Activated CD4-positive, alpha-beta T cell treated with anti-CD3 and anti-CD28 coated beads for 4 hours (primary cell): ENCODE measurements at places on chromosomes 5 and 9.

DNA sequence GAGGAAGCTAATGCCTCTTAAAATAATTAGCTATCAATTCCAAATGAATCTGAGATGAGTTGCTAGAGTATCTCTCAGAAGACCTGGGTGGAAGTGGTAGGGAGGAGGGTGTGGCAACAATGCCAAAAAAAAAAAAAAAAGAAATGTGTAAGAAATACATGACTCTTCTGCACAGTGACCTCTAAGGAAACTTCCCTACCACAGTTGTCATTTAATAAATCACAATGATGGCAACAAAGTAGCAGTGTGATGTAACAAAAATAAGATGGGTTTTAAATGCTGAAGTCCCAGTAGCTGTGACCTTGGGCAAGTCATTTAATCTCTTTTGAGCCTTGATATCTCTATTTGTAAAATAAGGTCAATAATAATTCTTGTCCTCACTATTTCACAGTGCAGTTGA is 7.2 kb downstream of the FOXD1 start:
- DNase-seq, result no peak

GRCh38 chr9:79663300-79663699 is 91.5 kb downstream of the TLE4 start:
- DNase-seq, result no peak

- DNase-seq, result no peak
Observed at GRCh38 chr5:100434815-100435214, 100.4 kb upstream of the FAM174A start.

DNA sequence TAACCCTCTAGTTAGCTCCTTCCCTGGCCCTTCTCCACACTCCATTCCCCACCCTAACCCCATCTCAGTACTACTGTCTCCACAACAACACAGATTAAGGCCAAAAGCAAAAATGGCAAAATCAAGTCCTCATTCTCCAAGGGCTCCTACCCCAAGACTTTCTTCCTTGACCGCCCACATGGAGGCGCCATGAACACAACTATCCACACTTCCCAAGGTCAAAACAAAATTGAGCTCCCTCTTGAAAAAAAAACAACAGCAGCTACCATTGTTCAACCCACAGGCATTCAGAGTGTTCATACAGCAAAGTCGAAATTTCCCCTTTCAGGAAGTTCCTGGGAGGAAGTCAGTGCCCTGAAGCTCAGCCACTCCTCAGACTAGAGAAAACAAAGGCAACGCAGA is 54.4 kb downstream of the GNAQ start:
- peak; percentile 34 for DNase-seq

- no peak for DNase-seq
Observed at GRCh38 chr5:172364773-172365172, 81.2 kb upstream of the UBTD2 start.

DNA sequence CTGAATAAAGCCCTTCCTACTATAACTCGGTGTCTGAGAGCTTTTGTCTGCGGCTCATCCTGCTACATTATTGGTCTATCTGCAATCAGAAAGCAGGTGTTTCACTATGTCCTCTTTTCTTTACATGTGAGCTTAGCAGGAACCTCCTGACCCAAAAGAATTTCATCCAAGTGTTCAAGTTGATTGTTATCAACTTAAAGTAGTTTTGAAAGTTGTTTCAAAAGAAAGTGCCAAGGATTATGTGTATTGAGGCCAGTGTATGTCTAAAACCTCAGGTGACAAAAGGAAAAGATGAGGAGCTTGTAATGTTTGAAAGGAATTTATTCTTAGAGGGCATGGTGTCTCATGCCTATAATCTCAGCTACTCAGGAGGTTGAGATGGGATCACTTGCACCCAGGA is 8.1 kb upstream of the SELENOP start:
- DNase-seq, result no peak

GRCh38 chr9:107907255-107907654 is 417.7 kb upstream of the KLF4 start:
- no peak for DNase-seq

DNA sequence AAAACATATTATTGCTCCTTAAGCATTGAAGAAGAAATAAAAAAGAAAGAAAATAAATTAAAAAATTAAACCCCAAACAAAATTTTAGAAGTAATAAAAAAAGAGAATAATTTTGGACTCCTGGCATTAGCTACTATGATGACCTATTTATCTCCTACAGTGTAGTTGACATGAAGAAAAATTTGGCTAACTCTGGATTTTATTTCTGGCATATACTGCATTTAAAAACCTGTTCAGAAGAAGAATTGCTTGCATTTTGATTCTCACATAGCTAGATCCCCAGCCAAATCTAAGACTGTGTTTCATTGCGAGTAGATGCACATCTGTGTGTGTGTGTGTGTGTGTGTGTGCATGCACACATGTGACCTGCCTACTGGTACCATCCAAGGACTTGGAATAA is 30.1 kb upstream of the GABRG2 start:
- no peak for DNase-seq

DNA sequence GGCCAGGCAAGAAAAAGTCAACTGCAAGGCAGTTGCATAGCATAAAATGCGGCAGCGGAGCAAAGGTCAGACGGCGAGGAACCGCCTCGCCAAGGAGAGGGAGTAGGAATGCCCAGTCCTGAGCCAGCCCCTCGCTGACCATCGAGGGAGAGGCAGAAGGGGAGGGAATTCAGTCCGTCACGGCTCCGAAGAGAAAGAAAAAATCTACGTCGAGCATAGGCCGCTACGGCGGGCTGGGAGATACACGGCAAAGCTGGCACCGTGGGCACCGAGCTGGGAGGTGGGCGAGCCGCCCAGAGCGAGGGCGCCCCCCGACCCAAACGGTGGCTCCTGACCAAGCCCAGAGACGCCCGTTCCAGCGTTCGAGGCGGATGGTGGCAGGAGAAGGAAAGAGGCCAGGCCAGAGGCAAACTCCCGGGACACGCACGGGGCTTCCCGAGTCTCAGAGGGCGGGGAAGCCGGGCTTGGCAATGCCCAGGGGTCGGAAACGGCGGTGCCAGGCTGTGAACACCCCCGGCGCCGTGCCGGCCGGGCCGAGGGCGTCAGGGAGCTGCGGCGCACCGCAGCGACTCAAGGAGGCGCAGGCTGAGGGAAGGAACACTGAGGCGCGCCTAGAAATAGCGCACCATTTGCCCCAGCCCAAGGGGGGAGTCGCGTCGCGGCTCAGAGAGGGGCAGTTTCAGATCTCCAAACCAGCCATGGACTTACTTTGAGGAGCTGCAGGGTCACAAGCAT is 518 bp downstream of the SPRY4 start:
- no peak for DNase-seq

- no peak for DNase-seq
Observed at GRCh38 chr5:114252226-114252625, 109.6 kb upstream of the KCNN2 start.

GRCh38 chr5:128144491-128144890 is 60.9 kb downstream of the SLC12A2 start:
- no peak for DNase-seq

- no peak for DNase-seq
Observed at GRCh38 chr5:27472000-27472763, 433.8 kb upstream of the CDH9 start.

GRCh38 chr5:76178913-76179312 is 95.7 kb downstream of the SV2C start:
- DNase-seq, result no peak

- DNase-seq, result no peak
Observed at GRCh38 chr9:91820949-91821880, 128.8 kb downstream of the ROR2 start.

DNA sequence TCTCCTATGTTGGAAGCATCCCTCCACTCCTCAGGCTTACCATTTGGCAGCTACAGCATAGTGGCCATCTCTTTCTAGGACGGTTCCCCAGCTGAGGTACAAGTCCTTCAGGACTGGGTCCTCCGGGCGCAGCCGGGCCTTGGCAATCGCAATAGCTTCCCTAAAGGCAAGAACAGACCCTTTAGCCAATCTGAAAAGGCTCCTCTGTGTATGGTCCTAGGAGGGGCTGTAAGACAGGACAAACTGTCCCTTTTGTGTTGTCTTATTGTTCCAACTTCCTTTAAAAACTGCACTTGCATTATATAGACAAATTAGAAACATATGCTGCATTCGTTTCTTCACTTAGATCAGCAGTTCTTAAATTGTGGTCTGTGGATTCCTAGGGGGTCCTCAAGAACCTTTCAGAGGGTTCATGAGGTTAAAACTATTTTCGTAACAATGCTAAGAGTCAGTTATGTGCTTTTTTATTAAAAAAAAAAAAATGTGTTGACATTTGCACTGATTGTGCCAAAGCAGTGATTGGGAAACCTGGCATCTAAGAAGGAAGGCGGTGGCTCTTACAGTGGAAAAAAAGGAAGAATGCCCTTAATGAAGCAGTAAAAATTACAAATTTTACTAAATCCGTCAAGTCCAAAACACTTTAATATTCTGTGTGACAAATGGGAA is 38.7 kb downstream of the GEMIN5 start:
- no peak for DNase-seq

DNA sequence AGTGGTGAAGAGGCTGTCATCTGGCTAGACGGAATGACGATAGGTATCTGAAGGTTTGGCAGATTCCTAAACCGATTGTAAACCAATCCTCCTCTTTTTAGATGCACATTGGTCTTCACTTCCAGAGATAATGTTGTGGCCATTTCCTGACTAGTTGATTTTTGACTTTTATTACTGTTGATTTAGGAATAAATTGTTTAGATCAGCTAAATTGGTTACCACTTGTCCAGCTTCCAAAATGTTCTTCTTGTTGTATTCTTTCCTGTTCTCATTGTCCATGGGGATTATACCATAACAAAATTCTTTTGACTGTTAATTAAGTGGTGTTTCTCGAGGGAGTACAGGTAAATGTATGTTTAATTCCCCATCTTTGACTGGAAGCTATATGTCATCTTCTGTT is 119.7 kb downstream of the MACROH2A1 start:
- DNase-seq, result no peak

DNA sequence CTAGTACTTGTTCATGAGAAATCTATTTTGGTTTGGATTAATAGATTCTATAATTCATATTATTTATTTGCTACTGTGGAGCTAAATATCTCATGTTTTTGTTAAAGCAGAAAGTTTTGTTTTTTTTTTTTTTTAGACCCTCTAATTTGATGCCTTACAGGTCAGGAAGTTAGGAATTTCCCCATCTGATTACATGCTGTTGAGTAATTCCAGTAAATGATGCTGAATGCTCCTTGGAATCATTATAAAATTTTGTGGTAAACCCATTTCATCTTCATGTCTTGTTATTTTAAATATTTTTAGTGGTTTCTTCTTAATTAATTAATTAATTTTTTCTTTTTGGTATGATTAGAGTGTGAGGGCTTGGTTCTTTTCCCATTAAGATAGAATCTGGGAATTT is 35.6 kb downstream of the NNT start:
- no peak for DNase-seq
